ENCODE measurements at places on chromosomes 13 and 19.

GRCh38 chr19:38506723-38507550, 73.4 kb downstream of the RYR1 start:
- peak; percentile 91 for DNase-seq

- DNase-seq, result no peak
Observed at GRCh38 chr13:41995946-41996345, 35.0 kb upstream of the VWA8 start.

- DNase-seq, result no peak
Observed at GRCh38 chr13:76600081-76600480, 286.1 kb downstream of the KCTD12 start.

DNA sequence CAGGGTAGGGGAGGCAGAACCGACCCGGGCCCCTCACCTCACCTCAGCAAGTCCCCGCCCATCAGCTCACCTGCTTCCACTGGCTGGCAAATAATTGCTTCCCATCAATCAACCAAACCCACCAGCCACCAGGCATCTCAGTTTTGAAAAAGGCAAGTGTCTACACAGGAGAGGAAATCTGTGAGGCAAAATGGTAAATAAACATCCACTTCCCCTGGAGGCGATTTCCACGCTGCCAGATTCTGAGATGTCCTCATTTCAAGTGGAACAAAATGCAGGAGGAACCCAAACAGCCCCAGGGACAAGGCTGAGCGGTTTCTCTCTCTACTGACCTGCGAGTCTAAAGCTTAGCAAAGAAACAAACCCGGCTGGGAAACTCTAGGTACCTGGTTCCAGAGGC, 117.5 kb downstream of the CRYL1 start:
- no peak for DNase-seq

DNA sequence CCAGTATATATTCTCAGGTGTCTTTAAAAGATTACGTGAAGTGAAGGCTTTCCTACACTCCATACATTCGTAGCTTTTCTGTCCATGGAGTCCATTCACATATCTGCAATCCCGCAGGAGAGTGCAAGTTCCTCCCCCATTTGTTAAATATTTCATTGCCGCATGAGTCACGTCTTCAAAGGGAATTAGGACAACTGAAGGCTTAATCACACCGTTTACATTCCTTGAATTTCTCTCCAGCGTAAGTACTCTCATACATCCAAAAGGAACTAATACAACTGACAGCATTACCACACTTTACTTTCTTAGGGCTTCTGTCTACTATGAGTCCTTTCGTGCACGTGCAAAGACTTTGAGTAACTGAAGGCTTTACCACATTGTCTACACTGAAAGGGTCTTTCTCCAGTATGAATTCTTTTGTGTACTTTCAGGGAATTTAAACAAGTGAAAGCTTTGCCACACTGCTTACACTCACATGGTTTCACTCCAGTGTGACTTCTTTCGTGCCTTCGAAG, 29.0 kb upstream of the ZNF564 start:
- no peak for DNase-seq

GRCh38 chr13:93689333-93689732, 462.7 kb downstream of the GPC6 start:
- no peak for DNase-seq

- no peak for DNase-seq
Observed at GRCh38 chr13:111401151-111401550, 80.7 kb downstream of the TEX29 start.

GRCh38 chr19:44748426-44749254, at the start of gene BCL3:
TSS of gene BCL3 (plus strand) at chr19:44748708. CDS start at chr19:44748791, 83 bp downstream.
- peak; percentile 90 for DNase-seq

GRCh38 chr13:19817510-19818158, 34.9 kb upstream of the PSPC1 start:
- DNase-seq, result no peak

DNA sequence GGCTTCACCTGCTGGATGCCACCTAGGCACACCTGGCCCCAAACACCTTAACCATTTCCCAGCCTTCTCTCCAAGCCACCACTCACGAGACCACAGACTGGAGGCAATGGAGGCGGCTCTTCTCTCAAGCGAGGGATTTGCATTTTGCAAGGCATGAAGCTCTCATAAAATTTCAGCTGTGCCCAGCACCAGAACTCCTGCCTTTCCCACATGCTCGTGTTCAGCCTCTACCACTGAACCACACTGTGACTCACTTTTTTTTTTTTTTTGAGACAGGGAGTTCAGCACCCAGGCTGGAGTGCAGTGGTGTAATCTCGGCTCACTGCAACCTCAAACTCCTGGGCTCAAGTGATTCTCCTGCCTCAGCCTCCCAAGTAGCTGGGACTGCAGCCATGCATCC, 10.6 kb downstream of the NANOS3 start:
- DNase-seq, result no peak

- peak; percentile 59 for DNase-seq
Observed at GRCh38 chr19:44657211-44657921, 13.7 kb downstream of the PVR start.

GRCh38 chr13:102452836-102453235, 51.0 kb upstream of the FGF14 start:
- DNase-seq, result no peak

DNA sequence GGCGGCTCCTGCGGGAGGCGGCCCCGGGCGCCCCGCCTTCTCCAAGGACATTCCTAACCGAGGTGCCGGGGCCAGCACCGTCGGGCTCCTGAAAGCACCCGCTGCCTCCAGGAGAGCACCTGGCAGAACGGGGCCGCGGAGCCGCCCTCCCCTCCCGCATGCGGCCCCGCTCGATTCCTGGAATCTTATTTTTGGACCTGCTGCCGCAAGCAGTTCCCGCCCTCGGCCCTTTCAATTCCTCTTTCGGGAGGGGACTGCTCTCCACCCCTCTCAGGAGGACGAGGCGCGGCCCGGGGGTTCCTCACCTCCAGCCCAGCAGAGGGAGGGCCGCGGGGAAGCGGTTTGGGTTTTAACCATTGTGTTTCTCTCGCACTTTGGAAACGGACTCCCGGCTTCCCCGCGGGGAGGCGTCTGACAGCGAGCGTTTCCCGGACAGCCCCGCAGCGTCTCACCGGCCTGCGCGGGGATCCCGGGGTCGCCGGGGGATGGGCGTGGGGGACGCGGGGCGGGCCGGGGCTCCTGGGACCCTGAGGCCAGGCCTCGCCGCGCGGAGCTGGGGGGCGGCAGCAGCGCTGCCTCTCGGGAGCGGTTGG, 849 bp downstream of the GAS6 start:
- peak; percentile 12 for DNase-seq

GRCh38 chr19:18320865-18321733, 1.8 kb downstream of the LSM4 start:
- DNase-seq, result no peak

Measured in CD4-positive, alpha-beta T cell treated with Interleukin-1 beta for 1 hour (primary cell).